Stimulated activated CD4-positive, alpha-beta T cell treated with anti-CD3 and anti-CD28 coated beads, TNF-alpha, amount 100 ng/mL, for 4 hours (primary cell): ENCODE measurements at places on chromosomes 1 and 21.

DNA sequence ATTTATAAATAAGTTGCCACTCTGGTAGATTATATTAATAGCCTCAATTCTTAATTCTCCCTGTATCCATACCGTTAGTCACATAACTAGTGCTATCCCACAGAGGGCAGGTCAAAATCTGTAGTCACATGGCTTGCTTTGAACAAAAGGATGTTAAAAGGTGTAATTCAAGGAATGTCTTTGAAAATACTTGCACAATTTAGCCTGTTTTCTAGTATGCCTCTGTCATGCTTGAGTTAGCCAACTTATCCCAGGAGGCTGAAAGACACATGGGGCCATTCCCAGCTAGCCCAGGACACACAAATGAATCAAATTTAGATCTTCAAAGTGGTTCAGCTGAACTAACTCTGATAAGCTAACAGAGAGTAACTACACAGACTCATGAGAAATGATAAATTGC lies 758.5 kb upstream of the NEGR1 start:
- no peak for DNase-seq

DNA sequence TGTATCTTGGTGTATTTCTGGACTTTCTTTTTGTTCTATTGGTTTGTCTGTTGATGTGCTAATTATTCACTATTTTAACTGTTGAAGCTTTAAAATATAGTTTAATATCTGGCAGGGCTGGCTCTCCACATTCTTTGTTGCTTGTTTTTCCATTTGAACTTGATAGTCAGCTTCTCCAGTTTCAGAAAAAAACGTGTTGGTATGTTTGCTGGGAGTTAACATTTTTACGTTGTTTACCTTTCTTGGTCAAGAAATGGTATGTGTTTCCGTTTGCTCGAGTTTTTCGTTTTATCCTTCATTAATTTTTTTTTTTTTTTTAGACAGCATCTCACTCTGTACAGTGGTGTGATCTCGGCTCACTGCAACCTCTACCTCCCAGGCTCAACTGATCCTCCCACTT lies 16.9 kb upstream of the ZBTB40 start:
- DNase-seq: no peak

GRCh38 chr1:64569411-64569810 lies 99.5 kb downstream of the CACHD1 start:
- no peak for DNase-seq

GRCh38 chr1:233240829-233241682 lies 54.5 kb downstream of the PCNX2 start:
- DNase-seq: no peak

GRCh38 chr1:67188137-67188536 lies 21.9 kb downstream of the IL23R start:
- DNase-seq: no peak

GRCh38 chr1:2845869-2846268 lies 44.4 kb upstream of the TTC34 start:
- no peak for DNase-seq

GRCh38 chr1:171139890-171140289 lies 45.2 kb upstream of the FMO2 start:
- no peak for DNase-seq

DNA sequence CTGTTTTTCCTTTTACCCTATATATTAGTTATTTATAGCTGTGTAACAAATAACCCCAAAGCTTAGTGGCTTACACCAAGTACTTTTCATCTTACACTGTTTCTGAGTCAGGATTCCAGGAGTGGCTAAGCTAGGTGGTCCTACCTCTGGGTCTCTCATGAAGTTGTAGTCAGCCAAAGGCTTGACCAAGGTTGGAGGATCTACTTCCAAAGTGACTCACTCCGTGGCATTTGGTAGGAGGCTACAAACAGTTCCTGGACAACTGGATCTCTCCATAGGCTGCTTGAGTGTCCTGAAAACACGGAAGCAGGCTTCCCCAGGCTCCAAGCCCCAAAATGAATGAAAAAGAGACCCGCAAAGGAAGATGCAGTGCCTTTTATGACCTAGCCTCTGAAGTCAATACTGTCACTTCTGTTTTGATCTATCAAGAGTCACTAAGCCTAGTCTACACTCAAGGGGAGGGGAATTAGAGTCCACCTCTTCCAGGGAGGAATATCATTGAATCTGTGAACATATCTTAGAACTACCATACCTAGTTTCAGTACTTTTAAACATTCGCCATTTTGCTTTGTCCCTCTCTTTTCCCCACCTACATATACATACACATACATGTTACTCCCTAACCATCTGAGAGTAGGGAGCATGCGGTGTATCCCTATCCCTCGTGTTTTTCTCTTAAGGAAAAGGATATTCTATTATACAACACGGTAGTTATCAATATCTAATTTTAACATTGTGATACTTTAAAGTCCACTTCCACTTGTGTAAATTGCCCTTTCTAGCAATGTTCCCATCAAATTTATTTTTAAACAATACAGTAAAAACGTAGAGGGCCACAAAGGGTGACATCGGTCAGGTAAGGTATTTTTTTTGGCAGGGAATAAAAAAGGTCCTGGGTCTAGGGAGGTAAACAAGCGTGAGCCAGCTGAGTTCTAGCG lies 67.2 kb downstream of the SLC35A3 start:
- DNase-seq: no peak

DNA sequence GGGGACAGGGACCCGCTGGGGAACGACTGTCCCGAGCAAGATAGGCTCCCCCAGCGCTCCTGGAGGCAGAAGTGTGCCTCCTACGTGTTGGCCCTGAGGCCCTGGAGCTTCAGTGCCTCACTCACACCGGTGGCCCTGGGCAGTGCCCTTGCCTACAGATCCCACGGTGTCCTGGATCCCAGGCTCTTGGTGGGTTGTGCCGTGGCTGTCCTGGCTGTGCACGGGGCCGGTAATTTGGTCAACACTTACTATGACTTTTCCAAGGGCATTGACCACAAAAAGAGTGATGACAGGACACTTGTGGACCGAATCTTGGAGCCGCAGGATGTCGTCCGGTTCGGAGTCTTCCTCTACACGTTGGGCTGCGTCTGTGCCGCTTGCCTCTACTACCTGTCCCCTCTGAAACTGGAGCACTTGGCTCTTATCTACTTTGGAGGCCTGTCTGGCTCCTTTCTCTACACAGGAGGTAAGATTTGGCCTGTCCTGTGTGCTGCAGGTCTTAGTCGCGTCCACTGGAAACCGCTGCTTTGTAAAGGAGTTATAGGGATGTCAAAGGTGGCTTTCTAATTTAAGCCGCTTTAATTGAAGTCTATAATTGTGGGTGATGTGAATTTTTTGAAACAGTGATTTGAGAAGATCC lies 717 bp downstream of the UBIAD1 start:
- no peak for DNase-seq

GRCh38 chr21:44817914-44818639 lies at the start of gene SUMO3:
Gene SUMO3 (minus strand): TSS chr21:44818062. CDS start chr21:44817968, 94 bp downstream.
- DNase-seq: peak; percentile 65

DNA sequence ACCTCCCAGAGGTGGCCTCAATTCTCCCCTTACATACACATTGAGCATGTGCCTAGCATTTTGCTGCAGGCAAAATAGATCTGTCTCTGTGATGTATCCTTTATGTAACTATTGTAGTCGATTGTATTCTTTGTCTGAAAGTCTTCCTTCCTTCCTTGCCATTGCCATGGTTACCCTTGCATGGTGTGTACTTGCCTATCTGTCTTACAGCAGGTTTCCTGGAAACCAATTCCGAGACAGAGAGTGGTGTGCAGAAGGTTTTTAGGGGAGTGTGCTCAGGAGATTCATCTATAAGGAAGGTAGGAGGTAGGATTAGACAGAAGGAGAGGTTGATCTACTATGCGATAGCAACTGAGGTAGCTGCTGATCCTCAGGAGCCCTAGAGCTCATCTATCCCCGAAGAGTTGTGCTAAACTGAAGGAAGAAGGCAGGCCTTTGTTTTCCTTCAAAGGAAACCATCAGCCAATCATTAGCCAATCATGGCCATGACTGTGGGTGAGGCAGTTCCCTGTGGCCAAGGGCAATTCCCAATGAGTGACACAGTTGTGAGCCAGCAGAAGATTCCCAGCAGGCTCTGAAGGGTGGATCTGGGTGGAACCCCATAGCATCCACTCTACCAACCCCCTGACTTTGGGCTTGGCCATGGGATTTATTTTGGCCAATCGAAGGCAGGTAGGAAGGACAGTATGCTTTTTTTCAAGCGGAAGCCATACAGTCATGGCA lies 15.0 kb downstream of the CITED4 start:
- DNase-seq: no peak

- peak; percentile 13 for DNase-seq
Observed at GRCh38 chr1:2468041-2468472, 8.0 kb upstream of the PLCH2 start.

- no peak for DNase-seq
Observed at GRCh38 chr1:3940081-3940753, 40.1 kb upstream of the C1orf174 start.

DNA sequence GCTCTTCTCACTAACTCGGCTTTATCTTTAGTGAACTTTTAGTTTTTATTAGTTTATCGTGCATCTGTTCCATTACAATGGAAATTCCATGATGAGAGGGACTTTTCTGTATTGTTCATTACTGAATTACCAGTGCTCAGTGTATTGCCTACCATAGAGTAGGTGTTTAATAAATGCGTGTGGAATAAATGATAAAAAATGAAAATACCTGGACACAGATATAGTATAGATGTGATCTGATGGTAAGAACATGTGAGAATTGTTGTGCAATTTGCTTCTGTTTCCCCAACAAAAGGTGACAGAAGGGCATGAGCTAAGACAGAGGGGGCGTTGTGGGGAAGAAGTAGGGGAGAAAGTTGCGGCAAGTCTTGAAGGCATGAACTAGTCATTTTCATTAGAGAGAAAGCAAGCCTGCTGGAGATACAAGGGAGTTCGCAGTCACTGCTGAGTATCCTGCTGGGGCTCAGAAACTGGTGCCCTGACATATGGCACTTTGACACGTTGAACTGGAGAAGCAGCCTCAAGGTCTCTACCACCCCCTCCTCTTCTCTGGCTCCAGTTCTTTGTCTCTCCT lies 5.6 kb upstream of the COG2 start:
- DNase-seq: no peak

DNA sequence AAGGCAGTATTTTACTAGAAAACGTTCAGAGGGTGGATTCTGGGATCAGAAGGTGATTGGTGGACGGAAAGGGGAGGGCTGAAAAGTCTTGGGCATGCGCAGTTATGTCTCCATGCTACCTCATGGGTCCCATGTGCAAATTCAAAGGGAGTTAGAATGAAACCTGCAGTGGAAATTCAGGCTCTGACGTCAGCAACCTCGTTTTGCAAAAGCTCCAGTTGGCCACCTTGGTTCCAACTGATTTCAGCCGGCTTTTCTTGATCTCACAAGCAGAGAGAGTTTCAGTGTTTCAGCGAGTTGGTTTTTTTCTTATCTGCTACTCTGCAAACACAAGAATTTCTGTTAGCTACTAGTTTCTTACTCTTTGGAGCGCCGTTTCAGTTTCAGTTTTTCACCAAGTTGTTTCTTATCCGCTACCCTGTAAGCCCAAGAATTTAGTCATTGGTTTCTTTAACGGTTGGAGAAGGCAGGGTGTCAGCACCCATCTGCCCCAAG lies 69.8 kb upstream of the PGBD5 start:
- no peak for DNase-seq

- no peak for DNase-seq
Observed at GRCh38 chr1:83052865-83053264, 946.1 kb downstream of the TTLL7 start.

DNA sequence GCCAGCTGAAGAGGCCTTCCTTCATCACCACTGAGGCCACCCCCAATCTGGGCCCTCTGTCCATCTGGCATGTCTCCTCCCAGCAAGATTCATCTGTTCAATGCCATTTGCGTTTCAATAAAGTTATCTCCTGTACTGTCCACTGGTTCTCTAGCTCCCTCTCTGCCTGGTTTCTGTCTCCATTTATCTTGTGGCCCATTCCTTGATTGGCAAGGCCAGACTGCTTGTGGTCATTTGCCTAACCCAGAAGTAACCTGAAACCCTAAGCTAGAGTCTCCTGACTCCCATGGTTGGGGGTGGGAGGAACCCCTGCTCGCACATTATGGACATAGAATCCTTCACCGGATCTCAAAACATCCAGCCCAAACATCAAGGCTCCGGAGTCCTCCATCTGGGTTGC lies 2.1 kb upstream of the IPO9 start:
- no peak for DNase-seq

GRCh38 chr1:232423591-232423990 lies 206.3 kb downstream of the SIPA1L2 start:
- no peak for DNase-seq

DNA sequence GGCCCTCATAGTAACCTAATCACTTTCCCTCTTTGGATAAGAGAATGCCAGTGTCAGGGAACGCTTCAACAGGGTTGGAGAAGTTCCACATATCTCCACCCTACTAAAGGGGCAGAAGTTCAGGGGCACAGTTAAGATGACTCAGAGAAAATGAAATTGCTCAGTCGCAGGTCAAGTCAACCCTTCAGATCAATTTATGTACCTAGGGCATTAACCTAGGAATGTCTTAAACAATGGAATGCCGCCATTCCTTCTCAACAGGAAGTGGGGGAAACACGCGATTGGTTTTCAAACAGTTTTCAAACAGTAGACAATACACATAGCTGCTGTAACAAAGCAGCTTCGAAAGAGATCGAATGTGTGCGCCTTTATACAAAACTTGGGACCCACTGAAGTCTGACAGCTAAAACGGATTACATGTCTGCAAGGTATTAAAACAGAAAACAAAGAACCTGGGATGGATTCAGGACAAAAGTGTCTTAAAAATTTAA lies 897 bp downstream of the SLC25A24 start:
- no peak for DNase-seq

GRCh38 chr1:9861360-9861759 lies 37.6 kb upstream of the CLSTN1 start:
- no peak for DNase-seq

- DNase-seq: no peak
Observed at GRCh38 chr1:153717330-153717729, 10.5 kb upstream of the INTS3 start.
